ENCODE measurements at places on chromosomes 3 and 15.
A peak's percentile ranks its signal among the peaks of the same experiment; 100 is the strongest.

GRCh38 chr3:120167488-120167887 lies 73.2 kb upstream of the GSK3B start:
- DNase-seq: no peak

DNA sequence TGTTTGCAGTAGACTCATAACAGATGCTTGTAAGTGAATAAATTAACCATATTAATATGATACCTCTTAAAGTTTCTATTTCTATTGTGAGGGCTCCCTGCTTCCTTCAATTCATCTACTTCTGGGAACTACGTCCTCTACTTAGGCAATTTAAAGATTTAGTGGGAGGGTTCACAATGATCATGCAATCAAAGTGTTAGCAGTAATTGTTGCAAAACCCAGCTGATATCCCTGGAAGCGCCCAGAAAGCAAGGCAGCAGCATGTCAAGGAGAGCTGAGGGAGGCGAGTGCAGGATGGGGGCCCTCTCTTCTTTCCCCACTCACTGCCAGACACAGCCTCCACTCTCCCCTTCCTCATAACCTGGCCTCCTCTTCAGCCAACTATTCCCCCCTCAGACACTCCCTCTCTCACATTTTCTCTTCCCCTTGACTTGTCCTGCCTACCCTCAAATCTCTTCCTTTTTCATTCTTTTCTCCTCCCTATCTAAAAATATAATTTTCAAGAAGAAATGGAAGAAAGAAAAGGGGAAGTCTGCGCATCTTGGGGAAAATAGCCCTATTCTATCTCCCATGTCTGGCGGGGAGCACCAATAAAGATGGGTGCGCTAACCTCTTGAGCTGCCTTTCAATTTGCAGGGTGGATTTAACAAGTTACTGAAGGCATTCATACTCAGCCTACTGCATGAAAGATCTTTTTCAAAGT lies 6.6 kb downstream of the TMEM212 start:
- DNase-seq: no peak

GRCh38 chr3:128328546-128329458 lies 137.9 kb downstream of the DNAJB8 start:
- no peak for DNase-seq

DNA sequence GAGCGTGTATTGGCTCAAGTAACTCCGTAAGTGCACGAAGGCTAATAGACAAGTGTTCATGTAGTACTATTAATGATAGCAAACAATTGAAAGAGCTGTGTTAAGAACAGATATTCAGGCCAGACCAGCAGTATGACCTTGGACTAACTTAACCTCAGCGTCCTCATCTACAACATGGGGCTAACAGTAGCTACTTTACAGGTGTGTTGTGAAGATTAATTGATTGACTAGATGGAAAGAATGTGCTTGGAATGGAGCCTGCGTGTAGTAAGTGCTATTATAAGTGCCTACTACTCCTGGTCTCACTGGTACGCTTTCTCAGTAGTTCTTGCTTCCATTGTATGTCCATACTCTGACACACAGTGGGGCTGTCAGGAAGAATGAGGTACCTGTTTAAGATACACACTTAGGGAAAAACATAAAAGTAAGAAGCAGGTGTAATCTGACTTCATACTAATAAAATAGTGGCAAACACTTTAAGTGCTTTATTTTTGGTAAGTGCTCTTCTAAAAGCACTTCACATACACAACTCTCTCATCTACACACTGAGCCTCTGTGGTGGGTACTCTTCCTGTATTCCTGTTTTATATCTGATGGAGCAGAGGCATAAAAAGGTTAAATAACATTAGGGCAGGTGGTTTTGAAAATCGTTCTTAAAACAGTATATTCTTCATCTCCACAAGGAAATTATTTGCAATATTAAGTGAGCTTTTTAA lies 24.3 kb upstream of the FBXL22 start:
- DNase-seq: no peak

GRCh38 chr3:125163739-125164601 lies 48.6 kb downstream of the SLC12A8 start:
- DNase-seq: no peak

- no peak for DNase-seq
Observed at GRCh38 chr15:31435912-31436628, 109.4 kb downstream of the KLF13 start.

- DNase-seq: no peak
Observed at GRCh38 chr3:182325213-182325950, 467.9 kb upstream of the ATP11B start.

DNA sequence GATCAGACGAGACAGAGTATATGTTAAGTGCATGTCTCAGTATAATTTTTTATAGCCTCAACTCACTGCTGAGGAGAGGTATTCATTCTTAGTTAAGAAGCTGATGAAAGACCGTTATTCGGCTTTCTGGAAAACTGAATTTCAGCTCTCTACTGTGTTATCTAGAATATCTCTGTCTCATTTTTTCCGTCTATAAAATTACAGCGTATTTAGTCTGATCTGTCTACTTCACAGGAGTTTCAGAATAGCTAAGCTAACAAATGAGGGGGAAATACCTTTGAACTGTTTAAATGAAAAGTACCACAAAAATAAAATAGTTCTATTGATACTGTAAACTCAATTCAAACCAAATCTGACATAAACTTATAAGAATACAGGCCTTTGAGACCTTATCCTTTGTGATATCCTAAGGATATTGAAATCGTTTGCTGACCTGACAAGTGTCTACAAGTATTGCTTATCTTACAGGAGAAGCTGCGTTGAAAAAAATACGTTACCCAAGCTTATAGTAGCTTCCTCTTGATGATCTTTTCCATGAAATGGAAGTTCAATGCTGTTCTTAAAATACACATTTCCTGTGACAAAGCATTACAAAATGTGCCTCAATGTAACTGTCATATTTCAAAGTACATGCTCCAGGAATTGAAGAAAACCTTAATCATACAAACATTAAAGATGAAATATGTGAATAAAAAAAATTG lies 104.6 kb downstream of the IL1RAP start:
- DNase-seq: no peak

DNA sequence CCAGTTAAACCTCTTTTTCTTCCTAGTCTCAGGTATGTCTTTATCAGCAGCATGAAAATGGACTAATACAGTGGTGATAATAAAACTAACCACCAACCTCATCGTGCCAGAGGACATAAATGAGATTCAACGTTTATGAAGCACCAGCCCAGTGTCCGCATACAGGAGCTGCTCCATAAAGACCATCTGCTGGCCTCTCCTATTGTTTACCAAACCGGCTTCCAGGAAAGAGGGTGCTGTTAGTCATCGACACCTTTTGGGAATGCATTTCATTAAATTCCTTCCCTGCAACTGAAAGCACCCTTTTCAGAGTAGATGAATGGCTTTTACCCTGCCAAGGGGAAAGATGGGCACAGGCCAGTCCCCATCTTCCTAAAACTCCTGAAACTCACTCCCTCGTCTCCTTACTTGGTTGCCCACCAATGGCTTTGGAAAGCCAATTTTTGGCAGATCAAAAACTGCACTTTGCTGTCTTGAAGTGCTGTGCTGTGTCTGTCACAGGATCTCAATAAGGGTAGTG lies 122.1 kb downstream of the AQP9 start:
- DNase-seq: no peak

GRCh38 chr15:98683831-98684230 lies 35.5 kb downstream of the IGF1R start:
- no peak for DNase-seq

DNA sequence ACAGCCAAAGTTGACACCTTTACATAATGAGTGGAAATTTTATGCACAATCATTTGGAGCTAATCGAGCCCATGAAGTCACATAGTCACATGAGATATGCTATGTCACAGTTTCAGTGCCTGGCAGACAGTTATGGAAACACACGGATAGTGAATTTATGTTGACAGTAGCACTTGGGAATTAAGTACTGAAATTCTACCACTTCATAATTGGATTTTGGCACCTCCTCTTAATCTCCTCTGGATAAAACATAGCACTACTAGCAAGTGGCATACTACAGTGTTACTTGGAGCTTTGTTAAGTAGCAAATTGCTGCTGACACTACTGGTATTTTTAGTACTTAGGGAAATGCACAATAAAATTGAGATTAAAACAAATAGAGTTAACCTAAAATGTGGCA lies 1679.4 kb downstream of the OTOL1 start:
- no peak for DNase-seq

DNA sequence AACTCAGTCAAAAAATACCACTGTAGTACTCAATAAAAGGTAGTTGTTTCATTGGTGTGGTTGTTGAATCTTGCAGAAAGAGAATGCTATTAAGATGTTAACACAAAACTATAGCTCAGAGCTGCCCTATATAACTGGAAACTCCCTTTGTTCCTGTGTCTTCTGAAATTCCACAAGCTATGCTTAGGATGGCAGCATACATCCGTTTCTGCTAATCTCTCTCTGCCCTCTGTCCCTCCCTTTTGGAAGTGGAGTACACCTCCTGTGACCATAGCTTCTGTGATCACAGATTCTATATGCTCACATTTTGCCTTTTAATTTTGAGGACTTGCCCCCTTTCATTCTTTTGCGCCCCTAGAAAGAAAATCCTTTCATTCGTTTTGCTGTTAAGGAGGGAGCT lies 33.7 kb downstream of the ARPP21 start:
- DNase-seq: no peak

DNA sequence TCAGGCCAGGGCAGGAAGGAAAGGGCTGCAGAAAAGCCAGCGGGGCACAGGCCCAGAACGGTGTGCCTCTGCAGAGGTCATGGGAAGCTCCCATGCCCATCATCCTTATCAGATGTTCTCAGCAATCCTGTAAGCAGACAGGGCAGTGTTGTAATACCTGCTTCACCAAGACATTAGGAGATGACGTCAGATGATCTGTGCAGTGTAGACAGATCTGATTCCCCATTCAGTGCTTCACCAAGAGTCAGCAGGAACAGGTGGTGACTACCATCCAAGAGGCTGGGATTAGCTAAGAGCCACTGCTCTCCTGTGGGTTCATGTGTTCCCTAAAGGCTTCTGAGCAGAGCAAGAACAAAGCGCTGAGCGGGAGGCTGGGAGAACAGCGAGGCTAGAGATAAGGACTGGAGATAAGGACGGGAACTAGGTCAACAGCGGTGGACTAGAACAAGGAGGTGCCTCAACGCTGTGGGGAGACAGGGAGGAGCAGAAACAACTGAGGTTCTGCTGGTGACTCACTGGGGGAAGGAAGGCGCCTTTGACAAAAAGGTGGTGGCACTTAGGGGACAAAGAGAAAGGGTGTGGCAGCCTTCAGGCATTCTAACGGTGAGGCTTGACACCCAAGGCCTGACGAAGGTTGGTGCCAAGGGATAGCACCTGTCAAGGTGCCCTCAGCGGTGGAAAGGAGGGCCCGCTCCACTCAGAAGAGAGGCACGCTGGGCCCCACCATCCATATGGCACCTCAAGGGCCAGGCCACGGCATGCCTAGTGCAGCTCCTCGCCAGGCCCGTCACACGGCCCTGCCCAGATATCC lies 28.4 kb downstream of the CCDC12 start:
- DNase-seq: peak; percentile 32

DNA sequence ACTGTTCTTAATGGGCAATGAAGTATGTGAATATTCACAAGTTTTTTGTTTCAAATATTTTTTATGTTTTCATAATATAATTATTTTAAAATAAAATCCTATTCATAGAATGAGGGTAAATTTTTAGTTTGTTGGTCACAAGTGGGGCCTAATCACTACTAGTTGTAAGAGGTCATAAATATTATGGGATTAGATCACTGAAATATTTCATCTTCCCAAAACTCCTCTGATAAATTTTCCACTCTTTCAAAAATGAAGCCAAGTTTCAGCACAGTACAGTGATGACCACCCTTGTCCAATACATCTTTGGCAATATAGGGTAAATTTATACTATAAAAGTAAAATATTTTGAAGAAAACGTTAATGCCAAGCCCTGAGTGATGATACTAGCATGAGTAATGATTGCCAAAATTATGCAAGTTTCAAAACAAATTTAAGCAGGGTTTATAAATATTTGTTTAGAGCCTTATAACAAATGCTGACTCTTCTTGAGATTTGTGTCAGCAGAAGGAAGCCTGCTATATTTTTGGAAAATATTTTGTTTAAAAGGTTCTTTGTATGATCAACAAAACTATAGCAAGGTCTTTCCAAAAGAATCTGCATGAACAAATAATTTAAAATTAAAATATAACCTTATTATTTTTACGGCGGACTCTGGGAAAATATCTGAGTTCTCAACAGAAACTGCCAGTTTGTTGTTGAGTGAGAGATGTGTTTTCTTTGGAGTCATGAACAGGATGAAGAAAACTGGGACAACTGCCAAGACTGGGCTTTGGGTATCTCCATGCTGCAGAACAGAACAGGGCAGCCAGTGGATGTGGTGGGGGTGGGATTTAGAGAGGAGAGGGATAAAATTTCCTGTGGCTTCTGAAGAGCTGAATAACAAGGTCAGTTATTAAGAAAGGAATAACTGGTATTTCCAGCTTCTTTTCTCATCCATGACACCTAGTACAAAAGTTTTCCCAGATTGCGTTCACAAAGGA lies 17.9 kb upstream of the TM4SF1 start:
- no peak for DNase-seq

GRCh38 chr15:94079968-94080367 lies 151.4 kb upstream of the MCTP2 start:
- no peak for DNase-seq

DNA sequence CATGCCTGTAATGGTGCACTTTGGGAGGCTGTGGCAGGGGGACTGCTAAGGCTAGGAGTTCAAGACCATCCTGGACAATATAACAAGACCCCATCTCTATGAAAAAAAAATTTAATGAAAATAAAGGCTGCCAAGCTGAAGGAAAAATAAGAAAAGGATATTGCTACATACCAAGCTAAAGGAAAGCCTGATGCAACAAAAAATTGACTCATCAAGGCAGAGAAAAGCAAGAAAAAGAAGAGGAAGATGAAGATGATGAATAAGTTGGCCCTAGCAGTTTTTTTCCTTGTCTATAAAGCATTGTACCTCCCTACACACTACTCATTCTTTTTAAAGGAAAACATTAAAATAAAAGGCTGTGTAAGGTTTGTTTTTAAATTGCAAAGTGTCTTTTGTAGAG lies 441.9 kb upstream of the MDFIC2 start:
- no peak for DNase-seq

- DNase-seq: no peak
Observed at GRCh38 chr3:126849768-126850167, 133.1 kb upstream of the PLXNA1 start.

GRCh38 chr3:9045371-9045770 lies 82.1 kb upstream of the RAD18 start:
- DNase-seq: no peak

DNA sequence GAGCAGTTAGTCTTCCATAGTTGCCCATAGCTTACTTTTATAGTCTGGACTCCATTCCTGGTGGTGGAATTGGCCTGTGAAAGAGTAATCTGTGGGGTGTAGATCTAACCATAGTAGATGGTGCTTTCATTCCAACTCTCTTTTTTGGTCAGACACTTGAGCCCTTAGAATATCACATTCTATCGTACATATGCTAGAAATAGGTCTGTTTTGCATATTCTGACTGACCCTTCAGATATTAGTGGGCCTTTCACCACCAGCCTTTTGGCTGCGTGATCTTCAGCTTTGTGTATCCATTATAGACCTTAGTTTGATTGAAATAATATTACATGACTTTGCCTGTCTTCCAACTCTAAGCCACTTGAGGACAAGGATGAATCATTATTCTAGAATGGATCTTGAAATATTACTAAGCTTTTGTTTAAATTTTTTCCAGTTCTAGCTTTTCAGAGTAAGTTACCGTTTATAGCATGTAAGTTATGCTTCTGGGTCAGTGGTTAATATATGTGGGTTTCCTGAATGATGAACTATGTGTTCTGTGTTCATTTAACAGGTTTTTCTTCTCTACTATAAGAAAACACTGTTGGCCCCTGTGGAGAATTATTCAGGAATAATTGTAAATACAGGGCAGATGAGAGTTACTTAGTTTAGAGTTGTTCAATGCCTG lies 8.7 kb downstream of the RAB7A start:
- no peak for DNase-seq

GRCh38 chr3:10173095-10173925 lies 8.6 kb downstream of the IRAK2 start:
- DNase-seq: no peak

Data from activated naive CD4-positive, alpha-beta T cell treated with anti-CD3 and anti-CD28 coated beads, Interleukin-2, amount 50 U/mL, for 16 hours (primary cell).